HL-60 (cell line): ENCODE measurements at places on chromosomes 11 and 22.

- peak; percentile 73 for DNase-seq
Measured at GRCh38 chr22:24751518-24751917, 23.0 kb downstream of the PIWIL3 start.

GRCh38 chr11:44319170-44319551, 9.2 kb upstream of the ALX4 start:
- no peak for DNase-seq

- DNase-seq = no peak
Measured at GRCh38 chr11:78878631-78879030, 304.0 kb upstream of the NARS2 start.

DNA sequence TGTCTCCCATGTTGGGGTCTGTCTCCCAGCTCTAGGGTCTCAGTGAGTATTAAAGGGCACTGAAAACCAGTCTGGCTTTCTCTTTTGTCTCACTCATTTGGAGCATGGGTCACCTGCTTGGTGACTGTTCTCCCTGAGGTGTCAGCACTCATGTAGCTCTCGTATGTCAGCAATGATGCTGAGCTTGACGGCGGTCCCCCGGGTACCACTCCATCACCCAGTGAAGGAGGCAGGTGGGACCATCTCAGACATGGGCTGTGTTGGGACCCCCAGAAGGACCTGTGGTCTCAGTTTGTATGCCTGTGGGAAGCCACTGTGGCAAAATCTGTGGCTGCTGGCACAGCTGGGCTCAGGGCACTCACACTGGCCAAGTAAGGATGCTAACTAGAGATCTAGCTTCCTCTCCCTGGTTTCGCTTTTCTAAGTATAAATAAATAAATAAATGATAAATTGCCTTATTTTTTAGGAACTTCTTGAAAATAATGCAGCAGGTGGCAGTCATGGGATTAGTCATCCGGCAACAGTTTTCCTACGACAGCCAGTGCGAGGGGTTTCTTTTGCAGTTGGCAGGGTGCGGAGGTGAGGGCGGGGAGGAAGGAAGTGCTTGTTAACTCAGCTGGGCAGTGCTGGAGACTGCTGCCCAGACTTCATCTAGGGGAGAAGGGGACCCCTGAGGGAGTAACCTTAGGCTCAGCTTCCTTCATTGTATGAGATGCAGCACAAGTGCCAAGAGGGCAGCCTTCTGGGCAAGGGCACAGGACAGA, 48.8 kb downstream of the OSBP2 start:
- DNase-seq = no peak

DNA sequence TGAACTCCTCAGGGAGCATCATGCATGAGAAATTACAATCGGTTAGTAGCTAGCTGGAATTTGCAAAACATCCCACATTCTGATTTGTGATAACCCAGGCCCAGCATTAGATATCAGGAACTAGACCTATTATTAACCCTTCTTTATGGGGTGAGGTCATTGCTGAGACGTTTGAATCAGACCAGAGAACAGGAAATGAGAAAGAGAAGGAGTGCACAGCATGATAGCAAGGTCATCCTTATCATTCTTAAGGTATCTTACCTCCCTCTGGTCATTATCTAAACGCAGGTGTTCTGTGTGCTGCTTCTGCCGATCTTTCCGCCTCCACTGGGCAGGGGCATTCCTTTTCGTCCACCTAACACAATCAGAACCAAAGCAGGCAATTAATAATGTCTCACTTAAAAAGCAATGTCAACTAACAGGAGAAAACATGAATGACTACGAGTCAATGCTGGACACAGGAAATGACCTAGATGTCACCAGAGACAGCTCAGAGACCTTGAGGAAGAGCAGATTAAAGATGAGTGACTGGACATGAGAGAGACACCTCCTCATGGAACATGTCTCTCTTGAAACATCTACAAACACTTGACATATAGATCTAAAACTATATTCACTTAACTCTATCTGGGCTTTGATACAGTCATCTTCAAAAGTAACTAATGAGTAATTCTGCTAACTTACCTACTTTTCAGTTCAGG, 78.3 kb upstream of the SCUBE2 start:
- no peak for DNase-seq
